ENCODE measurements at places on chromosomes 1 and 21.

- no peaks in the 10 kb centered on the region for H3K27me3 ChIP-seq
- no peak overlapping the region for H3K27ac ChIP-seq
- no peaks in the 10 kb centered on the region for H3K36me3 ChIP-seq
- H3K4me3 ChIP-seq: no peak overlapping the region
These were observed 597.2 kb upstream of the BRINP3 start for GRCh38 chr1:191074881-191075280.

DNA sequence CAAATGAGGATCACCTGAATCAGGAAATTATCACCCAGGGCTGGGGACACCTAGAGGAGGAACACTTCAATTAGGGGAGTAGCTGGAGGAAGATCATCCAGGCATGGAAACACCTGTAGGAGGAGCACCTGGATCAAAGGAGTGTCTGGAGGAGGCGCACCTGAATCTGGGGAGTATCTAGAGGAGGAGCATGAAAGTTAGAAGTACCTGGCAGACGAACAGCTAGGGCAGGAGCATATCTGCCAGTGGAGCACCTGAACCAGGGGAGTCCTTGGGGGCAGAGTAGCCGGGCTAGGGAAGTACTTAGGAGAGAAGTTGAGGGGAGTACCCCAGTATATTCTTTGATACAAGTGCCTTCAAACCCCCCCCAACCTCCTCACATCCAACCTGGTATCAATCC lies 1.3 kb downstream of the C1orf210 start:
- H3K4me3 ChIP-seq: no peak overlapping the region
- H3K27me3 ChIP-seq: peaks cover 42% of the 10 kb centered on the region
- H3K36me3 ChIP-seq: no peaks in the 10 kb centered on the region
- no peak for DNase-seq

DNA sequence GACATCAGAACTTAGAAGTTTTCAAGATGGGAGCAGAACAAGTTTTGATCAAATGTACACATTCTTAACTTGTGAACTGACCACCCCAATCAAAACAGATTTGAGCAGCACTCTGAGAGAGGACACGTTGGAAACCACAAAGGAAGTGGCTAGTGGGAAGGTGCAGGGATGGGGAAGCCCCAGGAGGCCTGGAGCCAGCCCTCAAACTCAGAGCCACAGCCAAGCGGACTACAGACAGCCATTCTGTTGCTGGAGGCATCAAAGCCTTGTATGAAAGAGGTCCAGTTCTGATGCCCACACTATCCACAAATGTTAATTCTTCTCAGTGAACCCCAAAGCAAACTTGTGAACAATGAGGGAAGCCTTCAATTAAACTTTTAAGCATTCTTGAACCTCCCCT lies 143.6 kb upstream of the RAB4A start:
- H3K27ac ChIP-seq: no peak overlapping the region
- no peak for DNase-seq
- H3K36me3 ChIP-seq: no peaks in the 10 kb centered on the region
- H3K4me3 ChIP-seq: no peak overlapping the region
- H3K4me1 ChIP-seq: peaks cover 41% of the 10 kb centered on the region

DNA sequence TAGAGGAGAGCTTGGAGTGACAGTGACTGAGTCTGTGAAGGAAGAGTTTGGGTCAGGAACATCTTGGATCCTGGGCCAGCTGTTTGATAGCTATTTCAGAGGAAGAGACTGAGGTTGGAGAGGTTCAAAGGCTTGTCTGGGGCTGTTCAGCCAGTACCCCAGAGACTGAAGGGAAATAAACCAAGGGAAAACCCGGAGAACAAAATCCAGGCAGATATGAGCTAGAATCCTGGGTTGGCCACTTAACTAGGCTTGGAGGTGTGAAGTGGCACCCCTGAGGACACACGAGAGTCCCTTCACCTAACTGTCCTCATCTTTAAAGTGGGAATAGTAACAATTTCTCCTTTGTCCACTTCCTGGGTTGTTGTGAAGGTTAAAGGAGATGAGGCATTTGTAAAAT lies 23.1 kb upstream of the EPB41 start:
- H3K36me3 ChIP-seq: peaks cover 8% of the 10 kb centered on the region
- H3K27ac ChIP-seq: no peak overlapping the region
- no peak overlapping the region for H3K4me3 ChIP-seq
- no peaks in the 10 kb centered on the region for H3K27me3 ChIP-seq
- DNase-seq: no peak

GRCh38 chr1:3668148-3668547 lies 15.8 kb downstream of the TP73 start:
- H3K27me3 ChIP-seq: peaks cover 57% of the 10 kb centered on the region
- no peaks in the 10 kb centered on the region for H3K4me1 ChIP-seq
- no peaks in the 10 kb centered on the region for H3K36me3 ChIP-seq

GRCh38 chr1:68225781-68226180 lies 6.5 kb downstream of the WLS start:
- no peaks in the 10 kb centered on the region for H3K36me3 ChIP-seq
- peaks cover 10% of the 10 kb centered on the region for H3K27me3 ChIP-seq
- DNase-seq: no peak
- H3K27ac ChIP-seq: no peak overlapping the region
- no peaks in the 10 kb centered on the region for H3K4me1 ChIP-seq

GRCh38 chr1:27087371-27088220 lies 67.3 kb downstream of the SLC9A1 start:
- no peak overlapping the region for H3K27ac ChIP-seq
- DNase-seq: no peak
- peaks cover 13% of the 10 kb centered on the region for H3K27me3 ChIP-seq
- no peak overlapping the region for H3K4me3 ChIP-seq

DNA sequence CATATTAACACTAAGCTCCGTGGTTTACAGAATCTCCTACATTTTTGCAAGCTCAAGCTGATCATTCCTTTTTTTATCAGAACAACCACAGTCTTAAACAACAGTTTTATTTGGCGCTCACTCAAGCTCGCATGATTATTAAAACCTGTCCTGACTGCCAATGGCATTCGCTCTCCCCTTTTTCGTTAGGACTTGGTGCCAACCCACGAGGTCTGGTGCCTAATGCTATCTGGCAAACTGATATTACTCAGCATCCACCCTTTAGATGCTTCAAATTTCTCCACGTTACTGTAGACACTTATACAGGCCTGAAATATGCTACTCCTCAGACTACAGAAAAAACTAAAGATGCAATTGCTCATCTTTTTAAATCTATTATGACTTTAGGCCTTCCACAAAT lies 23.0 kb upstream of the ITLN1 start:
- H3K4me1 ChIP-seq: no peaks in the 10 kb centered on the region
- H3K27me3 ChIP-seq: no peaks in the 10 kb centered on the region
- H3K27ac ChIP-seq: no peak overlapping the region
- H3K36me3 ChIP-seq: no peaks in the 10 kb centered on the region
- DNase-seq: no peak
- H3K4me3 ChIP-seq: no peak overlapping the region

GRCh38 chr1:23167353-23168078 lies 1.1 kb downstream of the LUZP1 start:
- H3K36me3 ChIP-seq: no peaks in the 10 kb centered on the region
- H3K4me1 ChIP-seq: peaks cover 20% of the 10 kb centered on the region
- no peak overlapping the region for H3K27ac ChIP-seq
- peak overlapping the region; percentile 84 for H3K4me3 ChIP-seq
- peaks cover 7% of the 10 kb centered on the region for H3K27me3 ChIP-seq
